Right hindlimb (tissue), 1 donor: ENCODE measurements at places on chromosomes 4 and X.
A peak's percentile ranks its signal among the peaks of the same experiment; 100 is the strongest.

DNA sequence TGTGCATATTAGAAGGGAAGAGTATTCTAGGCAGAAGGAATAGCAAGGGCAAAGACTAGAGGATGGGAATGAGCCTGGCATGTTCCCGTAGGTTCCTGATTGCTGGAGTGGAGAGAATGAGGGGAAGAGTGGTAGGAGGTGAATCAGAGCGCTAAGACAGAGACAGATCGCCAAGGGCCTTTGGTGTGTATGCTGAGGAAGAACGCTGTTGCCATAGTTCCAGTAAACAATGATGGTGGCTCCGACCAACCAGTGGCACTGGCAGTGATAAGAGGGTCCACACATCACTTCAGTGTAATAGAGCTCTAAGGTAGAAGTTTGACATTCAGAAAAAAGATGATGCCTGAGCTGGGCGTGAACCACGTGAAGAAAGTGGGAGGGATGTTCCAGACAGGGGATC, 966 bp downstream of the TBC1D25 start:
- DNase-seq, result no peak

GRCh38 chr4:70671091-70671490, 4.8 kb upstream of the JCHAIN start:
- DNase-seq, result no peak

DNA sequence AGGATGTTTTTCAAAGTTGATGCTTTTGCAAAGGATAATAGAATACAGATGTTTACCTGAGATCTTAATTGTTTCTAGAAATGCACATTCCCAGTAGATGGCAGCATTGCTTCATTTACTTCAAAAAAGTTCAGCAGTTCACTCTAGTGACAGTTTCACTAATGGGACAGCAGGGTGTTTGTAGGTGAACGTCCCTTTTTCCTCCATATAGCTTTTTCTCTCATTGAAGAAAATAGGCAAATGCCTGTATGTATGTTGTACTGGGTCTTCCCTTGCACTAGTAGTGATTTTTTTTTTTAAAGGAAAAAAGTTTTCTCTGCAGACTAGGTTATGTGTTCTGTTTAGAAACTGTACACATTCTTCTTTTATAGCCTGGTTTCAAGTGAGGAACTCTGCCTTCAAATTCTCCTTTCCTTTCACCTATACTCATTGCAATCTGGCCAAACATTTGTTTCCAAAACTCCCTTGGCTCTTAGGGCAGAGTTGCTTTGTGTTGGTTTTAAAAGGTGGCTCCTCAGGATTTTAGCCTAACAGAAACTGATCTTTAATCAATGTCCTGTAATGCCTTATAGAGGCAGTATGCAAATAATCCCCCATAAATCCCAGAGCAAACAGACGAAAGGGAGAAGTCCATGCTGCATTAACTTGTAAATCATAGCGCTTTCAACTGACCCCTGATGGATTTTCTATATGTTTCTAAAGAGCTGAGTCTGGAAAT, 86.3 kb downstream of the EGF start:
- DNase-seq, result no peak

DNA sequence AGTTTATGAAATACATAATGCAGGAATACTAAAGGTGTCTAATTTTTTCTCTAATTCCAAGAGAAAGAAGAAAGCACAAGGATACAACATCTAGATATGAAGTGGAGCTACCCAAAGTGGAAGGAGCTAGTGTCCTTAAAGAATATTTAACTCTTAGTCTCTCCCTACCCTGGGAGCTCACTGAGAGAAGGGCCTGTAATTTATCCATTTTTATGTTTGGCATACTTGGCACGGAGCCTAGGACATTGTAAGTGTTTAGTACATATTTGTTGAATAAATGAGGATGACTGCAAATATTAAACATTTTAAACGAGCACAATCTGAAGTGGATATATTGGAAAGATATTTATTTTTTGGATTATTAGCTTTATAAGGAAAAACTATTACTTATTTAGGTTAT, 674.8 kb downstream of the IQCM start:
- DNase-seq, result no peak

GRCh38 chr4:152748619-152749018, 30.9 kb downstream of the TIGD4 start:
- DNase-seq, result no peak

GRCh38 chr4:133839326-133839725, 362.3 kb downstream of the PABPC4L start:
- no peak for DNase-seq

GRCh38 chr4:187128976-187129375, 405.3 kb upstream of the FAT1 start:
- no peak for DNase-seq

- no peak for DNase-seq
These were observed 37.4 kb downstream of the TENM3 start for GRCh38 chr4:182280436-182281111.

DNA sequence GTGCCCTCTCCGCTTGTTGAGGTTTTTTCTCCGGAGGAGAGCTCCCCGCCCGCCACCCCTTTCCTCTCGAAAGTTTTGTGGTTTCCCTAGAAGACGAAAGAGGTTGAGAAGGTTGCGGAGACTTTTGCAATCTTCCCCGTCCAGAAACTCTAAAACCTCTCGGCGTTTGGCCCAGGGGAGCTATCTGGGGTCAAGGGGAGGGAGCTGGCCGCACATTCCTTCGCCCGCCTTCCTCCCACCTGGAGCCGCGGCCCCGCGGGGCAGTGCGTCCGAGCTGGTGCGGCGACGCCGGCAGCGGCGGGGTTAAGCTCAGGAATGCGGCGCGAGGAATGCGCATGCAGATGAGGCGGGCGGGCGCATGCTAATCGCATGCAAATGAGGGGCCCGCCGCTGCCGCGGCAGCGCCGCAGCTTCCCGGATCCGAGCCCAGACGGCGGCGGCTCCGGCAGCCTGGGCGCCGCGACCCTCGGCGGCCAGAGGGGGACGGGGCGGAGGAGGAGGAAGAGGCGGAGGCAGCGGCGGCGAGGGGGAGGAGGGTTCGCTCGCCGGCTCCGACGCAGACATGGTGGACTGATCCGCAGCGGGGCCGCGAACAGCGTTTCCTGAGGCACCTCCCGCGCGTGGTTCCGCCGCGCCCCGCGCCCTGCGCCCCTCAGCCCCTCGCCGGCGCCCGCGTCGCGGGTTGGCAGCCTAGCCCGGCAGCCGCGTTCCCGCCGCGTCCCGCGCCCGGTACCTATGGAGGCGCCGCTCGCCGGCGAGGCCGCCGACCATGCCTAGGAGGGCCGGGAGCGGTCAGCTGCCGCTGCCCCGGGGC, at the start of gene WWC2:
Gene WWC2, plus strand, starts transcription at position 535 of the 814 bp plus-strand sequence. Its CDS starts 235 bp downstream, at position 770.
- peak; percentile 95 for DNase-seq
